HTR-8/SVneo (cell line): ENCODE measurements at places on chromosomes 11 and 22.

- peak; percentile 54 for DNase-seq
Measured at GRCh38 chr22:26364066-26365015, 64.7 kb upstream of the ASPHD2 start.

- DNase-seq: no peak
Measured at GRCh38 chr11:87555101-87555500, 517.4 kb downstream of the TMEM135 start.

- DNase-seq: no peak
Measured at GRCh38 chr22:17868771-17869170, 94.5 kb upstream of the BID start.

- no peak for DNase-seq
Measured at GRCh38 chr11:15006139-15006759, 34.1 kb upstream of the CALCA start.

- DNase-seq: no peak
Measured at GRCh38 chr11:17610085-17610894, 63.2 kb downstream of the OTOG start.

- peak; percentile 41 for DNase-seq
Measured at GRCh38 chr11:17351510-17352176, at the start of gene NCR3LG1. TSS of gene NCR3LG1 (plus strand) at chr11:17351800. CDS start at chr11:17351970, 170 bp downstream.
